ENCODE measurements at places on chromosomes 1 and 21.

- no peak for DNase-seq
Observed at GRCh38 chr1:238340989-238341388, 450.3 kb upstream of the ZP4 start.

- DNase-seq: peak; percentile 70
Observed at GRCh38 chr1:219460896-219461815, 151.7 kb downstream of the ZC3H11B start.

DNA sequence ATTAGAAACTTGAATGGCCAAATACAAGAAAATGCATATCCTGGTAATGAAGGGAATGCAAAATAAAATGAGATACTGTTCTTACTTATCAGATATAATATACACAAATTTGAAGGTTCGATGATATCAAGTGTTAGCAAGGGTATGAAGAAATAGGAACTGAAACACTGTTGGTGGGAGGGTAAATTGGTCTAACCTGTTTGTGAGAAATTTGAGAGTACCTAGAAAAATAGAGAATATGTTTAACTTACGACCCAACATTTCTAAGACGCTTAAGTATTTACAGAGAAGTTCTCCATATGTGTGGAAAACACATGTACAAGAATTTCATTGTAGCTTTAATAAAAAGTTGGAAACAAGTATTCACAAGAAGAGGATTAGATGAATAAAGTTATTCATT is 25.9 kb downstream of the ATG4C start:
- DNase-seq: no peak

- DNase-seq: peak; percentile 74
Observed at GRCh38 chr1:77536813-77537212, 145.6 kb downstream of the ZZZ3 start.

DNA sequence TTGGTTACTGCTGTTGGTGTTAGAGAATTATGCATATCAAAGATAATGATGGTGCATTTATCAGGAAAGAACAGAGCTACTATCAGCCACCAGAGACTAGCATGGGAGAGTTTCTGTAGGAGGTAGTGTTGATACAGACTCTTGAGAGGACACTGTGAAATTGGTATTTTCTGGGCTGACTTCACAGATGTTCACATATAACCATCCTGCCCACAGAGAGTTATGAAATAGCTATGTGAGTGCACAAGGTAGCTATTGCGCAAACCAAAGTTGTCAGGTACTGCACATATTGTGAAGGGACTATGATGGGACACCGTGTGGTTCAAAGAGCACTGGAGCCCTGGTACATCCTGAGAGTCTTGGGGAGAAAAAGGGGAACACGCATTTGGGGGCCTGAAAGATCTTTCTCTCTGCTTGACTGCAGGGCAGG is 1.4 kb upstream of the TLCD4 start:
- no peak for DNase-seq

- no peak for DNase-seq
Observed at GRCh38 chr1:163820226-163820625, 498.5 kb downstream of the NUF2 start.

DNA sequence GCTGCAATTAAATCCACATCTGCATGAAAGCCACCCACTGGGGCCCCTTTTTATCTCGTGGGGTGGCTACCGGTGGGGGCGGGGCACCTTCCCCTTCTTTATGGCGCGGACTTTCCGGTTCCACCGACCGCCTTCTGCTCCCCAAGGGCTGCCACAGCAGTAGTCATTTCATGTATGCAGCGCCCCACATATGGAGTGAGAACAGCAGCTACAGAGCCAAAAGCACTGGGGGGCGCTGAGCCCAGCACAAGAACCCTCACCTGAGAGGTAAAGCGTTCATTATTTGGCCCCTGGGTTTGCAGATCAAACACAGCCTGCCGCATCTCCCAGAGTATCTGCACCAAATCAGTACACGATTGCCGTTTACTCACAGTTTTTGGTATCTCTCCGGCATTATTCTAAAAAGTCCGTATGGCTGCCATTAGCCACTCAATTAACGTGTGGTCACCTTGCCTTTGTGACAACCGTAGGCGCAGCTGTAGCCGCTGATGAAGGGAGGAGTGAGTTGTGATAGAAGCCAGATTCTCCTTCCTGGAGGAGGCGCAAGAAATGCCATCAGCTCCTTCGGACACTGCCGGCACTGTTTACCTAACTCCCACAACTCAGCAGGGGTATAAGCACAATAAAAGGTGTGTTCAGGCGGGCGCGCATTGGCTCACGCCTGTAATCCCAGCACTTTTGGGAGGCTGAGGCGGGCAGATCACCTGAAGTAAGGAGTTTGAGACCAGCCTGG is 30.4 kb upstream of the CR2 start:
- no peak for DNase-seq

- peak; percentile 31 for DNase-seq
Observed at GRCh38 chr1:86504895-86505563, 36.3 kb downstream of the CLCA1 start.

GRCh38 chr1:16243936-16244649 is 7.1 kb upstream of the CPLANE2 start:
- DNase-seq: no peak

- DNase-seq: peak; percentile 16
Observed at GRCh38 chr1:110011527-110012041, 22.8 kb upstream of the STRIP1 start.

GRCh38 chr1:145785547-145785946 is 38.3 kb downstream of the RNF115 start:
- peak; percentile 26 for DNase-seq

GRCh38 chr1:44223187-44223610 is 9.9 kb downstream of the DMAP1 start:
- no peak for DNase-seq

GRCh38 chr1:47761974-47762373 is 235.2 kb downstream of the TRABD2B start:
- no peak for DNase-seq

DNA sequence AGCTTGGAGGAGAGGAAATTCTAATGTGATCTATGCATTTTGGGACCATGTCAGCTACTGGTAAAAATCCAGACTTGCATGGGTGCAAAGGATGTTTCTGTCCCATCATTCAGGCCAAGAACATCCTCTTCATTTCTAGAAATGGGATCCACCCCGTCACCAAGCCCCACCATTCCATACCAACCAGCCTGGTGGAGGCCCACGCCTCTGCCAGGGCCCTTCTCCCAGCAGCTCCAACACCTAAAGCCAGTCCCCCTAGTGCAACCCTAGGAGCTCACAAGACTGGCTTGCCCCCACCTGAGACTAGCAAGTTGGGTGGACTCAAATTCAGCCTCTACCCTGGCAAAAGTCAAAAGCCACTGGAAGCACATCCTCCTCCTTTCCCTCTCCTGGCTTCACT is 1.9 kb downstream of the ARHGEF11 start:
- DNase-seq: no peak

- DNase-seq: no peak
Observed at GRCh38 chr1:42419126-42419821, 36.5 kb downstream of the ZMYND12 start.

- no peak for DNase-seq
Observed at GRCh38 chr21:35987475-35987874, 72.9 kb downstream of the SETD4 start.

DNA sequence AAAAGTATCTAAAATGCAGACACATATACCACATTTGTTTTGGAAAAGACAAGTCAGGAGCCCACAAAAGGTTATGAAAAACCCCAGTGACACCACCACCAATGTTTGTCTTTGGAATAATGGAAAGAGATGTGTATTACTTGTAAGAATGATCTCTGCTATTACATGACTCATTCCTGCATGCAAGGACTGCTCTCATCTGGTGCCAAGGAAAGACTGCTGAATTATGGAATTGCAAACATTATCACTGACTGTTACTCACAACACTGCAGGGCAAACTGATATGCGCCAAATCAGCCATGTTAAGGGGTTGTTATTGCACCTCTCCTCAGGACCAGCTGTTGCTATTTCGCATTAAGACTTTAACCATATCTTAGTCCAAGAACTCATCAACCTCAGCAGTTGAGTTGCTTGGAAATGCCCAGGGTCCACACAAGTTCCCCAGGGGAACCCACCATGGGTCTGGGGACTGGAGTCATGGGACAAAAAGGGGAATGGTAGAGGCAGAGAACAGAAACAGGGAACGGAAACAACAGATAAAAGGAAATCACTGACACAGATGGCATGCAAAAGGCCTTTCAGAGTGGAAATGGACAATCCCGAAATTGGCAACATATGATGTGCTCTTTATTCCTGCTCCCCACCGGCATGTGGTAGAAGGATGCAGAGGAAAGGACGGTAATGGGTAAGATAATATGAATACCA is 34.4 kb downstream of the CAPZB start:
- DNase-seq: peak; percentile 74

DNA sequence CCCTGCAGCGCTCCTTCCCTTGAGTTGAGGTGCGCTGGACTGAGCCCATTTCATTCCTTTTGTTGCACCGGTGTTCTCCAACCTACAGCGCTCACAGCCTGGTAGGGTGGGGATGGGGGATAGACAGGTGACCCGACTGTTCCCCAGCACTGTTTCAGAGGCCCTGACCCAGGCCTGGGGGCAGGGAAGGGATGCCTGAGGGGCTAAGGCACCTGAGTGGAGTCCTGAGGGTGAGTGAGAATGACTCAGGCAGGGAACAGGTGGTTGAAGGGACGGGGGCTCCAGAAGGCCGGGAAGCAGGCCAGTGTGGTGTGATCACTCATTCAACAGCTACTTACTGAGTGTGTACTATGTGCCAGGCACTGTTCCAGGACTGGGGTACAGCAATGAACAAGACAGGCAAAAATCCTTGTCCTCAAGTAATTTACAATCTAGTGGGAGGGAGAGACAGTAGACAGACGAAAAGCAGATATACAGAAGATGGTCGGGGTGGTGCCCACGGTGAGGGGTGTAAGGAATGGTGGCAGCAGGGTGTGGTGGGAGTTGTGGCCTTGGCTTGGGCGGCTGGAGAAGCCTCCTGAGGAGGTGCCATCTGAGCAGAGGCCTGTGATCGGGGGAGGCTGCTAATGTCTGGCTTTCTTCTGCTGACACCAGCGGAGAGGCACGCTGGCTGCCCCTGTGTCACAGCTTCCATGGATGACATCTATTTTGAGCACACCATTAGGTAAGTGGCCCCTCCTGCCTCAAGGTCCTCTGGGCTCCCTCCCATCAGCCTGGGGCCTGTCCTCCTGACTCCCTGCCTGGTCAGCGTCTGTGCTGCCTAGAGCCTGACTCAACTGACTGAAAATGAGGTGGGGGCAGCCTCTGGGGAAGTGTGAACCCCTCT is 37.4 kb downstream of the ACOT11 start:
- DNase-seq: no peak

DNA sequence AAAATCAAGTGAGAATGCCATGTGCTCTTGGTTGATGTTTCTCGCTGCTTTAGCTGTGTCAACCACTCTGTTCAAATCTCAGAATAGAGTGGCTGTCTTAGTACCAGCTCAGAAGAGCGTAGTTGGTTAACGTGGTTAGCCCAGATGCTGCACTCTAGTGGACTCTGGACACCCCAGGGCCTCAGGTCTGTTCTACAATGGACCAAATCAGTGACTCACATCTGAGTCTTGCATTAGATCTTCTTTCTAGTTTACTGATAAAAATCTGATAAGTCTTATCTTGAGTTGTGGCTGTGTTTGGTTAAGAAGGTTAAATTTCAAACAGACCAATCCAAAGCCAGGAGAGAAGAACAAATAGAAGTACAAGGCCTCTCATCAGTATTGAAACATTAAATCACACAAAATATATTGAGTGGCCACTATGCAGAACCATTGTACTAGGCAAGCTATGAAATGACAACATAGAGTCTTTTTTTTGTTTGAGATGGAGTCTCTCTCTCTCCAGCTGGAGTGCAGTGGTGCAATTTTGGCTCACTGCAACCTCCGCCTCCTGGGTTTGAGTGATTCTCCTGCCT is 104.1 kb downstream of the NR5A2 start:
- DNase-seq: no peak

- no peak for DNase-seq
Observed at GRCh38 chr1:195430826-195431225, 1177.4 kb downstream of the KCNT2 start.

- no peak for DNase-seq
Observed at GRCh38 chr1:52281518-52281917, 84.5 kb downstream of the CC2D1B start.

DNA sequence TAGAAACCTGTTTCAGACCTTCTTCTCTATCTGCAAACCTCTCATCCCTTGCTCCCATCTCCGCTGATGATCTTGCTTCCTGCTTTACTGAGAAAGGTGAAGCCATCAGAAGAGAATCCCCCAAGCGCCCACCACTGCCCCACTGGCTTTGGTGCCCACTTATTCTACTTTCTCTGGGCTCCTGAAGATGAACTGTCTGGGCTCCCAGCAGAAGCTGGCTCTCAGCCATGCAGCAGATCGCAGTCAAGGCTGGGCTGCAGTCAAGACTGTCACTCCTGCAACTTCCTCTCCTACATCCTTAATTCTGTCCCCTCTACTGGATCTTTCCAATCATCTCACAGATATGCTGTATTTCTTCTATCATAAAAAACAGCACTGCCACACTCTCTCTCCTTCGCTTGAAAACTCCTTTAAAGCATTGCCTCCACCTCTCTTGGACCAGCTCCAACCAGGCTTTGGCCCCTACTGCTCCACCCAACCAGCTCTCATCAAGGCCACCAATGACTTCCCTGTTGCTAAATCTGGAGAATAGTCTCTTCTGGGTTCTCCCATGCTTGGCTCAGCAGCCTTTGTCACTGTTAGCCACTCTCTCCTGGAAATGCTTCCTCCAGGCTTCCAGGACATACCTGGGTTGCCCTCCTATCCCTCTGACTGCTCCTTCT is 25.8 kb downstream of the TRIM62 start:
- DNase-seq: no peak
